ENCODE measurements at places on chromosomes 2 and 18.

DNA sequence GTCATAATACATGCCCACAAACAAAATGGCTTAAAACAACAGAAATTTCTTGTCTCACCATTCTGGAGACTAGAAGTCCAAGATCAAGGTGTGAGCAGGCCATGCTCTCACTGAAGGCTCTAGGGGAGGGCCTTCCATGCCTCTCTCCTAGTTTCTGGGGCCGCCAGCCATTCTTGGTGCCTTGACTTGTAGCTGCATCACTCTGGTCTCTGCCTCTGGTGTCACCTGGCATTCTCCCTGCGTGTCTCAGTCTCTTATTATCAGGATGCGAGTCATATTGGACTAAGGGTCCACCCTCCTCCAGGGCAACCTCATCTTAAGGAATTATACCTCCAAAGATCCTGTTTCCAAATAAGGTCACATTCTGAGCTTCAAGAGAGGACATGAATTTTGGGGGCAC lies 76.1 kb downstream of the KCNF1 start:
- DNase-seq, result no peak

- DNase-seq, result no peak
These were observed 1.2 kb downstream of the COA5 start for GRCh38 chr2:98607104-98607503.

- DNase-seq, result no peak
These were observed 195.9 kb upstream of the DTNA start for GRCh38 chr18:34514238-34514637.

- DNase-seq, result peak; percentile 37
These were observed 215.6 kb upstream of the MAP2 start for GRCh38 chr2:209208211-209208610.

DNA sequence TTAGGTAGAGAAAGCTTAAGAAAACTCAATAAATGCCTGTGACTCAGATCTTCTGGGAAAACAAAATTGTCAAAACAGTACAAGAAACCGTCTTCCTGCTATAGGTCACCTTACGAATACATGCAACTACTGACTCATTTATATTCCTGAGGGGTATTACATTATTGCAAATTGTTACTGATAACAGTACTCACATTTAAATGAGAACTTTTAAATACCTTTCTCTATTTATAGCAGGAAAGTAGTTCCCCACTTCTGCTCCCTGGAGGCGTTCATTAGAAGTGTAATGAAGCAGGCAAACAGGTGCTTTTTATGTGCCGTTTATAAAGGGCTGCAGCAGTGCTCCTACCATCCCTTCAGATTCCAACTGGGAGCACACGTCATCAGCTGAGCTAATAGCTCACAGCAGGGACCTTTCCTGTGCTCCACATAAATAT lies 65.1 kb upstream of the RPRM start:
- DNase-seq, result no peak

GRCh38 chr2:227214622-227215041 lies 50.2 kb downstream of the COL4A3 start:
- DNase-seq, result no peak

- DNase-seq, result no peak
These were observed 89.0 kb downstream of the EIPR1 start for GRCh38 chr2:3288470-3289170.

- DNase-seq, result no peak
These were observed 116.6 kb downstream of the HDAC4 start for GRCh38 chr2:239283961-239284795.

- no peak for DNase-seq
These were observed 239.0 kb upstream of the APCDD1 start for GRCh38 chr18:10215446-10215845.

GRCh38 chr2:131058214-131058843 lies 34.9 kb downstream of the FAM168B start:
- no peak for DNase-seq

- DNase-seq, result no peak
These were observed 40.3 kb upstream of the HNRNPA3 start for GRCh38 chr2:177172034-177172880.

GRCh38 chr2:145043399-145043834 lies 523.5 kb upstream of the ZEB2 start:
- DNase-seq, result no peak

DNA sequence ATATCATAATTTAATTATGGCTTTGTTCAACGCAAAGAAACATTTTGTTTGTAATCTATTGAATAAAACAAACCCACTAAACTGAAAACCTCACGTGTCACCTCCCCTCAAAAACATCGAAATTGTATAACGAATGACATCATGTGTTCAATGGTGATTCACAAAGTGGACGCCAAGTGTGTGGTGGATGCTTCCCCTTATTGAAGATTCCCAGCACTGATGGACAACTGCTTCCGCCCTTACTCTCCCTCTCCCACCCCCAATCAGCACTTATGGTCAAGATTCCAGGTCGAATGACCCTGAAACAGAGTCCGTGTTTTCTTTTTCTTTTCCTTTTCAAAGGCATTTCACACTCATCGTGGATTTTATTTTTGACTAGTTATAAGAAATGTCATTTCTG lies 383.0 kb upstream of the SMIM21 start:
- DNase-seq, result no peak

DNA sequence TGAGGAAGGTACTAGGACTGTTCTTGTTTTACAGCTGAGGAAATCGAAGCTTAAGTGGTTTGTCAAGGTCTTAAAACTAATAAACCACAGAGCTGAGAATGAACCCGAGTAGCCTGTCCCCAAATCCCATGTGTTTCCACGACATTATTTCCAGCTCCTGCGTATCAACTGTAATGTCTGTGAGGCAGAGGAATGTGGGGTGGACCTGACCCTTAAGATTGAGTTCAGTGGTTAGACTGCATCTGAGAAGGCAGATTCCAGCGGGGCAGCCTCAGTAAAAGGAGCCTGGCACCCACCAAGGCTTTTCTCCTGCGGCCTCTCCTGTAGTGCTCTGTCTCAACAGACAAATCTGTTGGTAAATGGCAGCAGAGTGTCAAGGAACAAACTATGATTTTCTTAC lies 81.9 kb upstream of the TMEM178A start:
- DNase-seq, result no peak

GRCh38 chr2:169757356-169757755 lies 23.7 kb downstream of the KLHL23 start:
- no peak for DNase-seq

DNA sequence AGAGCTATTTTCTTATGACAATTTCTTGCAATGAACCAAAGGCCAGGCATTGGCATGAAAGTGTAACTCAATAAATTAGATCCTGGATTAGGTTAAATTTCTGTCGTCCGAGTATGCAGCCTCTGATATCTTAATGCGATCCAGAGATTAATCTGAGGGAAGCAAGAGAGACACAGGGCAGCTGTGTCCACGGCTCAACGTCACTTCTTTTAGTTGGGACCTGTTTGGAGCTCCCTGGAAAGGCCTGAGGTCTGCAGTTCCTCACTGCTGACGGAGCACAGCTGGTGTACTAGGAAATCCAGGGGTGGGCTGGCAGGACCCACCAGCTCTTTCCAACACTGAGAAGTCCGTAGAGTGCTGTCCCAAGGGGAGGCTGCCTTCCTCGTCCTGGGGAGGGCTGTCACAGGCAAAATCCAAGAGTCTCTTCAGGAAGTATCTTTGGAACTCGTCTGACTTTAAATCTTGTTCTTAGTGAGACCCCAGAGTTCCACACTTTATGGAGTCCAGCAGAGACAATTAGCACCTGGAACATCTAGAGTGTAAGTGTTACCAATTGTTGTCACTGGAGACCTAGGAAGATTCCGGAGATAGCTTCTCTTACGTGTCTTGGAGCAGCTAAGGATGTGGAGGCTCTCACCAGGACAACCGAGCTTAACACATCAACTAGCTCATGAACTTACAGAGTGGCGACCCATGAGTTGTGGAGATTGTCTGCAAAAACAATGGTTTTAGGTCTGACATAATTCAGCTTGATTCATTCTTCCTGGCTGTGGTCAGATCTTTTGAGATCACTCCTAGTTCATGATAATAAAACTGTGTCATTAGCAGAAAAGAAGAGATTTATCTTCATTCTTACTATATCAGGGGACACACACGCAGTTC lies 173.7 kb downstream of the ACKR3 start:
- DNase-seq, result no peak

DNA sequence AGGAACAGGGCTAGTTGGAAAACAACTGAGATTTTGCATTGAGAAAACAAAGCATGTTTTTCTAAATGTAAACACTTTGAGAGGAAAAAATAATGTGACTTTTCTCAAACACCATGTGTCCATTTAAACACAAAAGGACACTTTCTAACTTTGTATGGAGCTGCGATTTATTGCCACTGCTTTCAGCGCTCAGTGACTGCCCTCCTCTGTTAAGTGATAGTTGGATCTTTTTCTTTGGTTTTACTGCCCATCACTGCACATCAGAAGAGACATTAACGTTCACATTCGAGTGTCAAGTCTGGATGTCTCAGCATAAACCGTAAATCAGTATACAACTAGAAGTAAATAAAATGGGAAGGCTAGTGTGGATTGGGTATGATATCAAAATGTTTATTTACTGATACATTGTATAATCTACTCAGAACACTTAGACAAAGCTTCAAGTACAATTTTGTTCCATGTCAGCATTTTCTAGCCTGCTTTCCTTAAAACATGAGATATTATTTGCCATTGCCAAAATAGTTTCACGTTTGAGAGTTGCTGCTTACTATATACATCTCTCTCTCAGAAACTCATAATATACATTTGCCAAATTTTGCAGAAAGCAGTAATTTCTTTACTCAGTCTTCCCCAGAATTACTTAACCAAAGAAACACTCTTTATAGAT lies 237.6 kb downstream of the IKZF2 start:
- no peak for DNase-seq

DNA sequence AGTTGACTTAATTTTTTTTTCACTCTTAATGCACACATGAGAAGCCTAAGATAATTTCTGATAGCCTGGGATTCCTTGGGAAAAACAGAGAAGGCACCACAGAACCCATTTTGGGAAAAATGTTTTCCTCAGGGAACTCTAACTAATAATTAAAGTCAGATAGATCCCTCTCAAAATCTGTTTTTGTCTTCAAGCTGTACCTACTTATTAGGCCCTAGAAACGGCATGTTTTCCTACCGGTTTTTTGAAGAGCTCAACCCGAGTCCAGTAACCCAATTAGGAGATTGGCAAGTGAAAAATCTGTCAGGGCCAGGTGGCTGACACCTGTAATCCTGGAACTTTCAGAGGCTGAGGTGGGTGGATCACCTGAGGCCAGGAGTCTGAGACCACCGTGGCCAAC lies 16.1 kb upstream of the PDK1 start:
- no peak for DNase-seq

GRCh38 chr2:45982096-45982495 lies 315.1 kb upstream of the EPAS1 start:
- DNase-seq, result no peak

DNA sequence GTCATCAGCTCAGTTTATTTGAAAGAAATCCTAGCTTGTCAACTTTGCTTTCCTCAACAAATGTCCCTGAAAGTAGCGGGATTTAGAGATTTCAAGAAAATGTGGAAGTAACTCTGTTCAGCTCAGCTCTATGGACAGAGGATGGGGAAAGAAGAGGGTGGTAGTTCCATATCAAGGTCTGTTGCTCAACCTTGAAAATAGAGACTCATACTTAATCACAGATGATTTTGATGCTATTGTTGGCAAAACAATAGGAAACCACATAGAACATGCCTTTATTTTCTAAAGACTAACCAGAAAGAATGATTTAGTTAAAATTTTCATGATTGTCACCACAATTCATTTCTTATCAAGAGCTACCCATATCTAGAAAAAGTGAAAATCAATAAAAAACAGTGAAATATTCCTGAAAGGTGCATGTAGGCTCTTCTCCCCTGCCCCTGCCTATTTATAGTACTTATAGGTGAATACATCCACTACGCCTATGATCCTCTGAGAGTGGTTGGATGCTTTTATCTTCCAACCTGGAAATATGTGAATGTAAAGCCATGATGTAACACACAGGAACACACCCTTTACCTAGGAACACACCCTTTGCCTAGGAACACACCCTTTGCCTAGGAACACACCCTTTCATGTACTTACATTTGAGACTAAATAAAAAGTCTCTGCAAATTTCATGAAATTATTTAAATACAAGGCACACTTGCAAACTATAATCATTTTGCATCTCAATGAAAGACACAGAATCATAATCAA lies 65.8 kb downstream of the ETAA1 start:
- DNase-seq, result no peak

GRCh38 chr2:189066037-189066436 lies 91.9 kb downstream of the COL3A1 start:
- DNase-seq, result no peak

DNA sequence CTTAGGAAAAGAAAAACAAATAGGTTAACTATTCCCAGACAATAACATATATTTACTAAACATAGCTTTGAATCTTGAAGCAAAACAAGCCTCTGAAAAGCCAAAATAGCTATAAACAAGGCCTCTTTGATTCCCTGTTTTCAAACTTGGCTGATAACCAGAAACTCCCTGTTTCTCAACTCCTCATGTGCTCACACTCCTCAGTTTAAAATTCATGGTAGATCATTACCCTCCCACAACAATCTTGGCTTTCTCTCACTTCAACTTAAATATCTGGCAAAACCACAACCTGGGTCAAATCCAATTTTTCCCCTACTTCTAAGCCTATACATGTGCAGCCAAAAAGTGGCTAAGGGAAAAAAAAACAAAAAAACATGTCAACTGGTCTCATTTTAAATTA lies 15.6 kb downstream of the SUCLG1 start:
- DNase-seq, result no peak

DNA sequence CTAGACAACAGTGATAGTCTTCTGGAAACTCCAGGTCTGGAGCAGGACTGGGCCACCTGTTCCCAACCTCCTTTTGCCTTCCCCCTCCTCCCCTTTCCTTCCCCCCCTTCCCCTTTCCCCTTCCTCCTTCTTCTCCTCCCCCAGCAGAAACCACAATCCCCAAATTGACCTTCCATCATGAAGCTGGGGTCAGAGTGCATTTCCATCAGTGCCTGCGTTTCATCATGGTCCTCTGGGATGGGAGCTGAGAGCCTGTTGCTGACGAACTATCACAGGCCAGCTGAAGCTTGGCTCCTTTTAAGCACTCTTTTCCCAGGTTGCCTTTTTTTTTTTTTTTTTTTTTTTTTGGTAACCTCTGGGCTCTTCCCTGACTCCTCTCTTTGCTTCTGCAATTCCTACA lies 52.6 kb upstream of the SMAD2 start:
- no peak for DNase-seq

- DNase-seq, result no peak
These were observed 255.4 kb downstream of the EXOC6B start for GRCh38 chr2:72570413-72570812.

GRCh38 chr2:15273452-15273851 lies 287.7 kb downstream of the NBAS start:
- DNase-seq, result no peak

- no peak for DNase-seq
These were observed 782.6 kb upstream of the ID2 start for GRCh38 chr2:7899241-7899640.

- DNase-seq, result no peak
These were observed 132.9 kb downstream of the NR4A2 start for GRCh38 chr2:156199588-156199987.

GRCh38 chr18:10481831-10482230 lies 27.4 kb downstream of the APCDD1 start:
- DNase-seq, result no peak

- DNase-seq, result no peak
These were observed 242.5 kb downstream of the AFF3 start for GRCh38 chr2:99899882-99900281.

- DNase-seq, result no peak
These were observed 25.7 kb upstream of the MSGN1 start for GRCh38 chr2:17790536-17790935.

- peak; percentile 74 for DNase-seq
These were observed 28.9 kb downstream of the IL1R2 start for GRCh38 chr2:102020596-102021170.

GRCh38 chr2:31247711-31248110 lies 13.8 kb downstream of the EHD3 start:
- DNase-seq, result no peak

GRCh38 chr18:14941256-14941655 lies 193.3 kb downstream of the ANKRD30B start:
- no peak for DNase-seq

Measured in neuronal stem cell (in vitro differentiated cells).